Dorsolateral prefrontal cortex (tissue), 122 donors: ENCODE measurements at places on chromosomes 7 and 10.

DNA sequence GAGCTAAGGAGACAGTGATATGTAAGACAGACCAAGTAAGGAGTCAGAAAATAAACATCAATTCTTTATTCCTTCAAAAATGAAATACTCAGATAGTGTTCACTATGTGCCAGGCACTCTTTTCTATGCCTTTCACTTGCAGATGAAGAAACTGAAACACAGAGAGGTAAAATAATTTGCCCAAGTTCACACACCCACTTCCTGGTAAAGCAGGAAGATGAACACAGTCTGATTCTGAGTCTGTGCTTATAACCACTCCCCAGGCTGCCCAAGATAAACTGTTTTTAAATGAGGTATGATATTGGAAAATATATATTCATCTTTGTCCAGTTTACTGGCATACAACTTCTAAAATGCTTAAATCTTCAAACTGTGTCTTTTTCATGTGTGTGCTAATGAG, 294.4 kb upstream of the NPVF start:
- no peak for DNase-seq

DNA sequence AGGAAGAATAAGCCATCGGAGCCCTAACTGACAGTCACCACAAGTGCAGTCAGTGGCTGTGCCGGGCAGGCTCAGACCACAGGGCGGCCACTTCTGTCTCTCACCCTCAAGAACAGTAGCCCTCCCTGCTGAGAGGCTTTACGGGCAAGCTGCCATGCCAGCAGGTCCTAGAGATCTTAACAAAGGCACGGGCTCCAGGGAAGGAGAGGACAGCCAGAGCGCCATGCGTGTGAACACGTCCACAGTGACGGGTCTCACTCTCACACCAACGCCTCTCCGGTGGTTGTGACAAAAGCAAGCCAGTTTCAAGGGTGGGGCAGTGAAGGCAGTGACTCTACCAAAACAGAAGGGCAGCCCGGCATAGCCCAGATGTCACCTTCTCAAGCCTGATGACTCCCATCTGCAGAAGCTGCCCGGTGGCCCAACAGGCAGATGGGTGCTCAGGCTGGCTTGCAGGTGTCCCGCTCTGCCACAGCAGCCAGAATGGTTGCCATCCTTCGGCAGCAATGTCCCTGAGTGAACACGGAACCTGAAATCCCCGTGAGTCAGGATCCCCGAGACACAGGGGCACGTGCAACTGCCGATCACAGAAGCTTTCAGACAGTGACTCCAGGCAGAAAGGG, 102.0 kb downstream of the FAM53B start:
- no peak for DNase-seq

- no peak for DNase-seq
Measured at GRCh38 chr7:105278973-105279687, 109.6 kb downstream of the SRPK2 start.

DNA sequence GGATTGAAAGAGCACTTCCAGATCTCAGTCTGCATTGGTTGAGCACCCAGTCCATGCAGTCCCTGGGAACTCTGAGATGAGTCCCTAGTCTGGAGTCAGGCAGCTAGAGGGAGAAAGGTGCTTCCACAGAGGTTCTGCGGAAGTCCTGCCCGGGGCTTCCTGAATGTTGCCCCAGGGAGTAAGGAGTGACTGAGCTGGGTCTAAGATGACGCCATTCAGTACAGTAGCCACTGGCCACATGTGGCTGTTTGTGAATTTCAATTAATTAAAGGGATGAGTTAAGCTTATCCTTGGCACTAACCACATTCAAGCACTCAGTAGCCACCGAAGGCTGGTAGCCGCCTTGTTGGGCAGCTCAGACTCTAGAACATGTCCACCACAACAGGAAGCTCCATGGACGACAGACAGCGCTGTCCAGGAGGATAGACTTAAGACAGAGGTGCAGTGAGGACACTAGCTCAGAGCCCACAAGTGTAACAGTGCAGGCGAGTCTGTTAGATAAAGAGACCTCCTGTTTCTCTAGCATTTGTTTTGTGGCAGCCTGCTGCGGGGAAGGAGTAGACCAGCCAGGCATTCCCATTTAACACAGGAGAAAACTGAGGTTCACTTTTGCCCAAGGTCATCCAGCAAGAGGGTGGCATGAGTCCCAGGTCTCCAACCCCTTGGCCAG, 101.6 kb upstream of the PPIF start:
- no peak for DNase-seq

DNA sequence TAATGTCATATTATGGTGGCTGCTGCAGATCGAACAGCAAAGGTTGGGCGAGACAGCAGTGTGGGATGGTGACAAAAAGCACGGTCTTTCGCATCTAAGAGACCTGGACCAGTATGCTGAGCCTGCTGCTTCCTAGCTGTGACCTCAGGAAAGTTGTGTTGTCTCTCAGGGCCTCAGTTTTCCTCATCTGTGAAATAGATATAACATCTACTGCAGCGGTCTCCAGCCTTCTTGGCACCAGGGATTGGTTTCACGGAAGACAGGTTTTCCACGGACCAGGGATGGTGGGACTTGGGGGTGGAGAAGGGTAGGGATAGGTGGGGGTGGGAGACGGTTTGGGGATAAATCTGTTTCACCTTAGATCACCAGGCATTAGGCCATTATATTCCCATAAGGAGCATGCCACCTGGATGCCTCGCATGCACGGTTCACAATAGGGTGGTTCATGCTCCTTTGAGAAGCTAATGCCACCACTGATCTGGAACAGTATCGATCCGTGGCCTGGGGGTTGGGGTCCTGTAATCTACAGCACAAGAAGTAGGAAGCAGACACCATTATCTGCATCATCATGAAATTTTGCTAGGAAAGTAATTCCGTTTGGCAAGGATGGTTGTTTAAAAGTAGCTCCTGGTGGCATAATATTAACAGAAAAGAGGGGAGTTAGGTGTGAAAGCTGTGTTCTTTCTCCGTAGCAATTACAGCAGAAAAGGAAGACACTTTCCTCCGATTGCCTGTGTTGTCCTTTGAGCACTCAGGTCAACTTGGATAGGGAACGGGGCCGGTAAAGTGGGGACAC, 10.8 kb downstream of the KLF6 start:
- DNase-seq: no peak

DNA sequence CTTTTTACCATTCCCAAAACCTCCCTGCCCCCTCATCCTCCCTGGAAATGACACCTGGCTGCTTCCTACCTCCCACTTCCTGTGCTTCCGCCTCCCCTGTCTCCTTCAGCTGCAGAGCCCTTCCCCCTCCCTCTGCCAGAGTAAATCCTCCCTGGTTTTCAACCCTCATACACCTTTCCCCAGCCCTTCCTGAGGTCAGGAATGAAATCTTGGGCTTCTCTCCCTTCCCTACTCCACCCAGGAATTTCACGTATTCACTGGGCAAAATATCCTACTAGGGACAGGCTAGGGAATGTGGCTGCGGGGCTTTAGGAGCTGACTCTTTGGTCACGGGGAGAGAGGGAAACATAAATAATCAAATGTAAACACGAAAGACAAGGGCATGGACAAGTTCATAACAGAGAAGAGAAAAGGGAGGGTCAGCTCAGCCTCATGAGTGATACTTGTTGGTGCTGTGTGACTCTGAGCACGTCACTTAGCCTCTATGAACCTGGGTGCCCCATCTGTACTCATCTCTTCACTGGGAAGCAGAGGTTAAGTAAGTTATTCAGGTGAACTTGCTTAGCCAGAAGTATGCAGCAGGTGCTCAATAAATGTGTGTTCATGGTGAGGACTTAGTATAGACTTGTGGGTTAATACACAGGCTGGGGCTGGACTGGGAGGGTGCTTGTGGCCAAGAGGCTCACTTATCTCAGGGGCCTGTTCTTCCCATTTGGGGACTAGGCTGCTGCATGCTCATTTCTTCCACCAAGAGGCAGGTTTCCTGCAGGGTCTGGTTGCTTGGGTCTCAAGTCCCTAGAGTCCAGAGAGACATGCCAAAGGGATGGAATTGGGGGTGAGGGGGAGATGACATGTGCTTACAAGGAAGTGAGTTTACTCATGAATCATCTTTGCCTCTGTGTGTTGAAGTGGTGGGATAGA, 10.0 kb upstream of the DUSP5 start:
- DNase-seq: no peak

DNA sequence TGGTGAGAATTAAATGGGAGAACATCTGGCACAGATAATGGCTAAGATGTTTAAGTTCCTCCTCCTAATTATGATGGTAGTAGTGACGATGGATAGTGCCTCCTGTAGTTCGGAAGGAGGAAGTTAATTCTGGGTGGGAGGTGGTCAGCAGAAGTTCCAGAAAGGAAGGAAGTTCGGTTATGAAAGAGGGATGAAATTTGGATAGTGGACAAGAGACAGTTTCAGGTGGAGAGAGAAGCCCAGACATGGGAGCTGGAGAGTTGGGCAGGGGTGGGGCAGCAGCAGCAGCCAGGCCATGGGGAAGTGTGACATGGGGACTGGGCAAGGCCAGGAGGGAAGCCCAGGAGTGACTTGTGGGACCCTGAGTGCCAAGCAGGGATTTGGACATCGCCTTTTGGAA, 99.5 kb downstream of the CCNY start:
- DNase-seq: no peak

DNA sequence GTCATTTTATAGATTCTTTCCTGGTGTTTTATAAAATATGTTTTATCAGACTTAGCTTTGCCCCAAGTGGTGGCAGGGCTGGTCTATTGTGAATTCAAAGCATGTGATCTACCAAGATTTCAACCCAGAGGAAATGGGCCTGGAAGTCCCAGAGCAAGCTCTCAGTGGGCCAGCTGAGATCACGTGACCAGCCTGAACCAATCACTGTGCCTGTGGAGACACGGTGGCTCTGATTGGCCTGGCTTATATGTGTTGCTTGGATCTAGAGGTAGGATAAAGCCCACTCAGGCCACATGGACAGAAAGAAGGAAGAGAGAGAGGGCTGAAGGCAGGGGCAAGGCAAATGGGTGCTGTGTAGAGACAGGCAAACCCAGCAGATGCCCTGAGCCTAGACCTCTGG, 65.5 kb upstream of the GATA3 start:
- DNase-seq: no peak

DNA sequence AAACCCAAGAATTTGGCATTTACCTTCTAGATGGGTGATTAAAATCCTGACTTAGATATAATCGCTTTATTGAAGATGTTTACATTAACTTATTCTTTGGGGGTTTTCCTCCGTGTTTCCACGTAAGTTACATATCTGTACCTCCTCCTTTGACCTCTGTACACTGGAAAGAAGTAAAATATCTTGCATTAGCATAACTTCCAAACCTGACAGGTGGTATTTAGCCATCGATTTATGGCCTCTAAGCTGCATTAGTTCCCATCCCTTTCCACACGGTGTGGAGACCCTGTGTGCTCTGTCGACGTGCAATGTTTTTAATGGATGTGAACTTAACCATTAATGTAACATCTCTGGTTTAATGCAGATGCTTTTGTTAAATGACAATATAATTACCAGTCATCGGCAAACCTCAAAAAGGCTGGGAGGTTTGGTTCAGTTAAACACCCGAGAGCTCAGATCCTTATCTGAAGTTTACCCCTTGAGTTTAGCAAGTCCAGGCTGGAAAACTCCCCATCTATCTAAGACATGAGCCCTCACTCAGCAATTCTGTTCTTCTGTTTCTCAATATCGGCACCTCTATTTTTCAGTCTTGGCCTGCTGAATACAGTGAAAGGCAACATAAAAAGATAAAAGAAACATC, 295.2 kb downstream of the GATA3 start:
- no peak for DNase-seq

- no peak for DNase-seq
Measured at GRCh38 chr10:117221156-117221711, 19.7 kb upstream of the SLC18A2 start.

DNA sequence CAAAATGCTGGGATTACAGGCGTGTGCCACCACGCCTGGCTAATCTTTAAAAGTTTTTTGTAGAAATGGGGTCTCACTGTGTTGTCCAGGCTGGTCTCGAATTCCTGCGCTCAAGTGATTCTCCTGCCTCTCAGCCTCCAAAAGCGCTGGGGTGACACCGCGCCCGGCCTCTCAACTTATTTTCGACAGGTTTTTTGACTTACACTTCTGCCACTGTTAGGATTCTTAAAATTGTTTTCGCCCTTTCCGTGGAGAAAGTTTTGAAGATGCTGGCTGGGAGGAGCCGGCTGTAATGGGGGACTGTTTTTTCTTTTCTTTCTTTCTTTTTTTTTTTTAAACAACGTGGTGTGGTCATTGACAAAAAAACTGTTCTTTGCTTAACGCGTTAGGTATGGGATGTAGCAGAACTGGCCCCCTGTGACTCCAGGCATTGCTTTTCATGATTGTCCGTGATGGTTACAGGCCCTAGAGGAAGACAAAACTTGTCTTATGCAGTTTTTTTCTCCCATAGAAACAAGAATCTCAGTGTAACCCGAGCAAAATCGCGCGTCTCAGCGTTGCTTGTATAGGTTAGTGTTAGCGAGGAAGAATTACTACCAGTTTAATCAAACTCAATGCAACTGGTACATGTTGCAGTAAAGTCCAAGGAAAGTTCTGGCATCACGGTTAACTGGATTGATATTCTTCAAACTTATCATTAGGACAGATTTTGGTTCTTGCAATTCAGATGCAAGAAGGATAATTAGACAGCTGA, 72.2 kb downstream of the DAGLB start:
- no peak for DNase-seq

DNA sequence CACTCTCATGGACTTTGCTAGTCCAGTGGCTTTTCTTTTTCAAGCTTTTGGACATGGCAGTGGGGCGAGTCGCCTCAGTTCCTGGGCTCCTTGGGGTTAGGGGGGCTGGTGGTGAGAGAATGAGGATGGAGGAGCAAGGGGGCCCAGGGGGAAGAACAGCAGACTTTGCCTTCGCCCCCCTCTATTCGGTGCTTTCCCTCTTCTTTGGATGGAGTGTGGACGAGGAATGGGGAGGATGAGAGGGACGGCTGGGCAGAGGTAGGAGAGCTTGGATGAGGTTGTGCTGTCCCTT, 255 bp downstream of the MAGI2 start:
- DNase-seq: no peak

DNA sequence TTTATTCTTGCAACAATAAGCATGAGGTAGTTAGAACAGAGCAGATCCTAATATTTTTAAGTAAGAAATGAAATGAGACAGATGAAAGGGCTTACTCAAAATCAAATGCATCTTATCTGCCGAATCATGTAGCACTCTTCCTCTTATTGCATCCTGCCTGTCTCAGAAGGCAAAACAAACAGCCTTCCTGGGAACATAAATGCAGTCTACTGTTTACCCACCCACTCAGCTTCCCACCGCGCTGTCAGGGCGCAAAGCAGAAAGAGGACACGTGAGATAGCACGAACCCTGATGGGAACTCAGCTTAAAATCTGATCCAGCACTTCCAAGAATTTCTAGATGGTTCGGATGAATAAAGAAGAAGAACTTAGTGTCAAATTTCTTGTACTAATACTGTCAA, 114.4 kb upstream of the CDK1 start:
- no peak for DNase-seq

GRCh38 chr7:141150465-141150864, 76.6 kb downstream of the TMEM178B start:
- DNase-seq: no peak

DNA sequence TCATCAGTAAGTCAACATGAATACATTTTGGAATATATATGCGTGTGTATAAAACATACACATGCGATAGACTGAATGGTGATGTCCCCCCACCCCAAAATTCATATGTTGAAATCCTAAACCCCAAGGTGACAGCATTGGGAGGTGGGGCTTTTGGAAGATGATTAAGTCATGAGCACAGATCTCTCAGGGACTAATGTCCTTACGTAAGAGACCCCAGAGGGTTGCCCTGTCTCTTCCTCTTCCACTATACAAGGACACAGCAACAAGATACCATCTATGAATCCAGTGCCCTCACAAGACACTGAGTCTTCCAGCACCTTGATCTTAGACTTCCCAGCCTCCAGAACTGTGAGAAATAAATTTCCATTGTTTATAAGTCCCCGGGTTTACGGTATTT, 22.5 kb downstream of the DRGX start:
- DNase-seq: no peak
